Gastroesophageal sphincter (tissue), 4 donors: ENCODE measurements at places on chromosomes 6 and 20. TPM values are rescaled to one million over a fixed set of nuclear protein-coding genes. Genes with fewer than 3 reads are reported as not detected.
A peak's percentile ranks its signal among the peaks of the same experiment; 100 is the strongest.

DNA sequence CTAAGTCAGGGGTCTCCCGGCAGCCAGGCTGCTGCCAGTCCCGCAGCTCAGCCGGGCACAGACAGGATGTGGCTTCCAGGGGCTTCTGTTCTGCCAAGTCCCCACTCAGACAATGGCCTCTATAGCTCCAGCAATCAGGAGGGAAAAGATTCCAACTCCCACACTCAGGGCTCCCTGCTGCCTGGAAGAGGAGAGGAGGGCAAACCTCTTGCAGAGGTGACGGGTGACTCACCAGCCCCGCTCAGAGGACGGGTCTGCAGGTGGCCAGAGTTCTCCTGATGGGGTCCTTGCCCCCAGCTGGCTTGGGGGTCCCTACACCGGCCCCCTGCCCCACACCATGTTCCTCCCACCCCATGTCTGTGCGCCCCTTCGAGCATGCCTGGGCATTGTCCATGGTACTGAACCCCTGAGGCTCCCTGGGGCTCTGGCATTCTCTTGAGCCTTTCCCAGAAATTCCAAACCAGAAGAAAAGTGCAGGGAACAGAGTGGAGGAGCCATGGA is 32.6 kb downstream of the NTSR1 start:
- no peak for ATAC-seq

Gene EEF1A2
- total RNA-seq, result 3.7 TPM

DNA sequence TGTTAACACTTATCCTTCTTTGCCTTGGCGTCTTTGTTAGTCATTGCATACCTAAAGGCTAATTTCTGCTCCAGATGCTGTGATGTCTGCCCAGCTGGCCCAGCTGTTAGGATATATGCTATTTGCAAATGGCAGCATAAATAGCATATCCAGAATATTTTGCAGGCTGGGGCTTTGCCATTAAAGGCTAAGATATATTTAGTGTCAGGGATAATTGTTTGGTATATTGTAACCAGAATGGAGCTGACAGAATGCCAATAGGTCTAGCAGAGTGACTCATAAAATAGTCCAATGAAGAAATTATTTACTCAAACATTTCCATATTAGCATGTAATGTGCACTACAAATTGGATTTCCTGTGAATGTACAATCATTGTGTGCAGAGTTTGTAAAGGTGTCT is 584.1 kb upstream of the FLRT3 start:
- no peak for ATAC-seq

Gene TSBP1
- total RNA-seq, result not detected

Gene NUDT3
- total RNA-seq, result 66.3 TPM

GRCh38 chr20:50153500-50154377 is at the start of gene PEDS1:
Gene PEDS1 (minus strand): TSS chr20:50153723. CDS start chr20:50153637, 86 bp downstream.
- ATAC-seq, result peak; percentile 99

- no peak for ATAC-seq
These were observed 13.3 kb upstream of the MAS1L start for GRCh38 chr6:29501106-29501505.

- ATAC-seq, result no peak
These were observed 719.4 kb downstream of the EPM2A start for GRCh38 chr6:145015739-145016558.

Gene SYNDIG1
- not detected for total RNA-seq
